ENCODE measurements at places on chromosomes 6 and 20.

DNA sequence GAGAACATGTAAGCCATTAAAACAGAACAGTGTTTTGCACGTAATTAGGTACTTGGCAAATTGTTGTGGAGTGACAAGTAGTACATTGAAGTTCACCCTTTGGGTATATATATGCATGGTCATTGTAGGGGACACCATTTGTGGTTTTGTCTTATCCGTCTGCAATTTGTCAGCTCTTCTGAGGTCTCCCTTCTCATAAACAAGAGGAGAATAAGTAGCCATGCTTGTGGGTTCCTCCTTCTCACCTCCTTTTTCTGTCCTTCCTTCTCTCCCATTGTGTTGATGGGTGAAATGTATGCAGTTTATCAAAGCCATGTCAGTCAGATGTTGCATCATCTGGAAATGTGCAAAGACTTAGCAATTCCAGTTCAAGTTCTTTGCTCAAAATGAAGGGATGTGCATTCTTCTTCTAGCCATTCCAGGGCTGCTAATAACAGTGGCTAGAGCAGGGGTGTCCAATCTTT, 70.9 kb downstream of the QKI start:
- no peak for DNase-seq

GRCh38 chr20:17504066-17504897, 26.9 kb downstream of the BFSP1 start:
- DNase-seq: no peak

DNA sequence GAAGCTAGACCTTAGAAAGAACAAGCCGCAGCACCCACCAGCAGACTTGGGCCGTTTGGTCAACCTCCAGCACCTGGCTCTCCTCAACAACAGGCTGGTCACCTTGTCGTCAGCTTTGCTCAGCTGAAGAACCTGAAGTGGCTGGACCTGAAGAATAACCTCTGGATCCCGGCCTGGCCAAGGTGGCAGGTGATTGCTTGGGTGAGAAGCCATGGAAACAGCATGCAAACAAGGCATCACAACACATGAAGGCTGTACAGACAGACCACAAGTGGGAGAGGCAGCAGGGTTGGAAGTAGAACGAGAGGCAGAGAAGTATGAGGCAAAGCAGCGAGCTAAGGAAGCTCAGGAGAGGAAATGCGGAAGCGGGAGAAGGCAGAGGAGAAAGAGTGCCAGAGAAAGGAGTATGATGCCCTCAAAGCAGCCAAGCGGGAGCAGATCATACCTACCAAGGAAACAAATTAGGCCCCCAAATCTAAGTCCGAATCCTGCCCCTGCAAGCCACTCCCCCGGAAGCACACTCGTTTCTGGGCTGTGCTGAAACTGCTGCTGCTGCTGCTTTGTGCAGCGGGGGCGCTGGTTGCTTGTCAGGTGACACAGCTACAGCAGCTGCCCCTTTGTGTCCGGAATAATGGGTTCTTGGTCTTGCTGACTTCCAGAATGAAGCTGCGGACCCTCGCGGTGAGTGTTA, 121.6 kb upstream of the LGSN start:
- DNase-seq: no peak

DNA sequence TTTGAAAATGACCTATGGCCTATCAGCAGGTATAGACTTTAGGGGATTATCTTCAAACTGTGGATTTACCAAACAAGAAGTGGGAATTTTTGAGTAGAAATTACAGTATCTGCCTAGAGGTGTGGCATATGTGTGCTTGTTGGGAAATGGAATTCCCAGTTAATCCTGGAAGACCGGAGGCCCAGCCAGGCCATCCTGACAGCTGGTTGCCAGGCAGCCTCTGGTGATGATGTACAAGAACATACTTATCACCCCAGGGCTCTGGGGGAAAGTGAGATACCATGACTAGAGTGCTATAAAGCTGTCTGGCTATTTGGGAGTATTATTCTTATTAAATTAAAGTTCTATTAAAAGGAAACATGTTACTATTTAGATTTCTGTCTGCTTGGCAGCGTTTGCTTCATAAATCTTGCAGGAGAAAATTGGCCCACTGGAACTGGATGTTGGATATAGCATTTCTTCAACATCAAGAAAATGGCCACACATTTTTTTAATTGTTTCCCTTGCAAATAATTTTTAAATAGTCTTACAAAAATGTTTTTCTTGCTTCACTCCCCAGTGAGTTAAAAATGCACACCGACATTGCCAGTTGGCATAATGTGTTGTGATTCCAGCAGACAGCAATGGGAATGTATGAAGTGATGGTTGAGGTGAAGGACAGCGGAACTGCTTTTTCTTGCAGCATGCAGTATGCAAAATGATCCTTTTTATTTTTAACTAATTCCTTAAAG, 187.8 kb downstream of the MYLK4 start:
- DNase-seq: no peak

DNA sequence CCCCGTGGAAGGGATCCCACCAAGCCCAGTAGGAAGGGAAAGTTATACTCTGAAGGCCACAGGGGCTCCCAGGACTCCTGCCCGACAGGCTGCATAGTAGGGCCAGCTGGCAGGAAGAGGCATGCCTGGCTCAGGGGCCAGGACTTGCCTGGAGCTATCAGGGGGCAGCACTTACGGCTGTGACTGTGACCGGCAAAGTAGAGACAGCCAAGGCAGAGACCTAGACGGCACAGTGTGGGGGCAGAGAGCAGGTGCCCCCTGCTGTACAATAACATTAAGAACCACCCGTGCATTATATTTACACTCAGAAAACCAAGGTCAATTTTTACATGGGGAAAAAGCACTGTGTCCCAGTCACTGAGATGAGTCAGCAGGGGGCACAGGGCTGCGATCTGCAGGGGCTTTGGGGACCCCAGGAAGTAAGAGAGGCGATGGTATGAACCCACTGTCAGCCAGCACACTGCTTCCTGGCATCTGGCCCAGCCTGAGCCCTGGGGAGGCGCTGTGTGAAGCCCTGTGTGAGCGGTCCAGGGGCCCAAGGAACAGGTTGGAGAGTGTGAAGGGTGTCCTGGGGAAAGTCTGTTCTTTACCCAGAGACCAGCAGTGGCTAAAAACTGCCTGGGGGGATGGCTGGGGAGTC, 9.9 kb downstream of the CCDC167 start:
- DNase-seq: no peak
